ENCODE measurements at places on chromosomes 3 and 15.
A peak's percentile ranks its signal among the peaks of the same experiment; 100 is the strongest.

DNA sequence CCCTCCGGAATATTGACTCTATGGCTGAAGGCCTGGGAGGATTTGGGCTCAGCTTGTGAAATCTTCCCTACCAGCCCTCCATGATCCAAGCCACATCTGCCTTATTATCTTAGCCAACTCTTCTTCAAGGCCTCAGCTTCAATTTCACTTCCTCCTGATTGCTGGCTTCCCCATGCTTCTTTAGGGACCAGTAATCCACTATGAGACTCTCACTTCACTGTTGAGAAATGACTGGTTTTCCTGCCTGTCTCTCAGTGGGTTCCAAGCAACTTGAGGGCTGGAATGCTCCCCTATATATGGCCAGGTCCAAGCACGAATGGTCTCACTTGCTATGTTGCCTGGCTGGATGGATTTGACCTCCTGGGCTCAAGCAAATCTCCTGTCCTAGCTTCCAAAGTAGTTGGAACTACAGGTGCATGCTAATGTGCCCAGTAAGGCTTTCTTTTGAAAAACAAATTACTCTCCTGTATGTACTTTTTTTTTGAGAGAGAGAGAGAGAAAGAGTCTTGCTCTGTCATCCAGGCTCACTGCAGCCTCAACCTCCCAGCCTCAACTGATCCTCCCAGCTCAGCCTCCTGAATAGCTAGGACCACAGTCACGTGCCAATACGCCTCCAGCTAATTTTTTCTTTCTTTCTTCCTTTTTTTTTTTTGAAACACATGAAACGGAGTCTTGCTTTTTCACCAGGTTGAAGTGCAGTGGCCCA is 7.9 kb upstream of the PIK3CB start:
- DNase-seq, result peak; percentile 3

GRCh38 chr3:82627733-82628132 is 866.3 kb upstream of the GBE1 start:
- no peak for DNase-seq

- peak; percentile 14 for DNase-seq
Observed at GRCh38 chr3:111070772-111071256, 802 bp upstream of the NECTIN3 start.

GRCh38 chr3:165462636-165463334 is 266.6 kb upstream of the SLITRK3 start:
- DNase-seq, result no peak

- DNase-seq, result no peak
Observed at GRCh38 chr15:69510556-69510955, 57.9 kb downstream of the RPLP1 start.

DNA sequence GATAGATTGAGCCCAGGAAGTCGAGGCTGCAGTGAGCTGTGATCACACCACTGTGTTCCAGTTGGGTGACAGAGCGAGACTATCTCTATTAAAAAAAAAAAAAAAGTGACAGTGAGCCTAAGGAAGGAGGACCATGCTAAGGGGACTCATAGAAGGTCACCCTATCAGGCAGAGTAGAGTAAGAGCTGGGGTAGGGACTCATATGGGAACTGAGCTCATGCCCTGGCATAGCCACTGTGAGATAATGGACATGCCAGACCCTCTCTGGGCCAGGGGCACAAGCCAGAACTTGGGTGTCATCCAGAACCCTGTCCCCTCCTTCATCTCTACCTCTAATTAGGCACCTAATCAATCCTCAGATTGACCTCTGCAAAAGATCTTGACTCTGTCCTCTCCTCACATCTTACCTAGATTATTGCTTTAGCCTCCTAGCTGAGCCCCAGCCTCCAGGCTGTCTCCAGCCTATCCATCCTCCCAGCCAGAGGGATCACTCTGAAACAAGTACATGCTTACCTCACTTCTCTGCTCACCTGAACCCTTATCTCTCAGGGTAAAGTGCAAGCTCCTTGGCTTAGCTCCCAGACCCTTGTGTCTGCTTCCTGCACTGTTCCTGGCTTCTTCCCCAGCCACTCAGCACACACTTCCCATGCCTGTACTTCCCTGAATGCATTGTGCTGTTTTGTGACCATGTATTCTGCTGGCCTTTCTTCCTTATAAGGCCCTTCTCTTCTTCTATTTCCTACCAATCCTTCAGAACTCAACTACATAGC is 76.4 kb downstream of the DAPK2 start:
- DNase-seq, result no peak

DNA sequence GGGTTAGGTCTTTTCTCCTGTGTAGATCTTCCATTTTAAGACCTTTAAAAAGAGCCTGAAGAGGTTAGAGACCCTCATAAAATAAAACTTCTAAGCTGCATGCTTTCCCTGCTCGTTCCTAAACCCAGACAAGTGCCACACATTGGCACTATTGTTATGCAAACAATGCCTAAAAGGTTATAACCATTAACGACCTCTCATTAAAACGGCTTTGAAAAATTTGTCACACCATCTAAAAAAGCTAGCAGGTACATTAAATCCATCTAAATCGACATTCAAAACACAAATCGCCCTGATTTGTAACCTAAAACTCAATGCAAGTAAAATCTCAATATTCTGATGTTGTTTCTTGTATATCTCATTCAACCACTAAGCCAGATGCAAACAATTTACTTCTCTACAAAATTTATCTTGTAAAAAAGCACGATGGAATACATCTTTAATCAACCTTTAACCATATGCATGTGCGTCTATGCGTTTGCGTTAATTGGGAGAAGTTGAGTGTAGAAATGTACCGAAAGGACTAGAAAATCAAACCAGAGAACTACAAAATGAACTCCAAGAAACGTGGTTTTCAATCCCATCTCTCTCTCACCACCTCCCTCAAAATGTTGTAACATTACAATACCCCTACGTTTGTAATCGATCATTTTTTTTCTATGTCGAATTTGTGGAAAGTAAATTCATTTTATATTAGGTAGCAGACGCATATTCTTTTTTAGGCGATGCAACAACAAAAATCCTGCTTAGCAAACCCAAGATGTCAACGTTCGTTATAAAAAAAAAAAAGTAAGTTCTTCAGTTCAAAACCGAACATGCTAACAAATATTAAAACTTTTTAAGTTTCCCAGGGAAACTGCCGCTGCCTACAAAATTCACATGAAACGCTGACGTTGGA is 1.2 kb downstream of the ALDH1A2 start:
- DNase-seq, result no peak

DNA sequence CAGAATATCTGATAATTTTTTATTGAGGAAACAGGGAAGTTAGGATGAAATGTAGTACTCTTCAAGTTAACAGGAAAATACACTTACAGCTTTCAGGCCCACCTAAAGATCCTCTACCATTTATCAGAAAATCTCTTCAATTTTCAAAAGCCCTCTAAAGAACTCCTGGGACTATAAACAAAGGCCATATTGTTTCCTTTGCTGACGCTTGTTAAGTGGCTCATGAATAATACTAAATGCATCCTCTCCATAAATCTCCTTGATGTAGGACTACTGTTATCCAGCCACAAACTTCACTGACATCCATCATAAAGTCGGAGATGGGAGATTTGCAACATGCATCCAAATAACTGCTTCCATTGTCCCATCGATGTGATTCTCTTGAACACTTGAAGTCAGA is 326.5 kb downstream of the ZIC1 start:
- DNase-seq, result no peak

GRCh38 chr15:73296609-73297353 is 72.0 kb downstream of the HCN4 start:
- no peak for DNase-seq
